ENCODE measurements at places on chromosomes 5 and 9.

- DNase-seq, result no peak
Observed at GRCh38 chr5:17019324-17019723, 83.2 kb upstream of the MYO10 start.

DNA sequence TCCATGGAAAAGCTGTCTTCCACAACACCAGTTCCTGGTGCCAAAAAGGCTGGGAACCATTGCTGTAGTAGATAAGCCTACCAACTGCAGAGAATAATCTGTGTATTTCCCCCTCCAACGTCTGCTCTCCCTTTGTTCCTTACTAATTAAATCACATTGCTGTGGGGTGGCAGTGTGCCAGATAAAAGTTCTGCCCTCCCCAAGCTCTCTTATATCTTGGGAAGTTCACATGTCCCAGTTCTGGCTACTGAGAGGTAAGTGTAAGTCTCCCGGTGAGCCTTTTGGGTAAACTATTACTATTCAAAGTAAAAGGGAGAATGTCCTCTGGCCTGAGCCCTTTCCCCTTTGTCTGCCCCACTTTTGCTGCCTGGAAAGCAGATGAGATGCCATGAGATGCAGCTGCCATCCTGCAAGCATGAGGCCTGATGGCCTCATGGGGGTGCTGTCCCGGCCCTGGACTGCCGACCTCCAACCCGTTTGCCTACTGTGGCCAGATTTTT lies 14.7 kb downstream of the ENC1 start:
- no peak for DNase-seq

GRCh38 chr9:19683715-19684114 lies 105.1 kb downstream of the SLC24A2 start:
- no peak for DNase-seq

GRCh38 chr9:85004818-85005413 lies 335.4 kb downstream of the NTRK2 start:
- DNase-seq, result no peak

- DNase-seq, result no peak
Observed at GRCh38 chr9:123370526-123371227, 14.7 kb downstream of the CRB2 start.

- no peak for DNase-seq
Observed at GRCh38 chr5:56350011-56350596, 117.0 kb upstream of the ANKRD55 start.

DNA sequence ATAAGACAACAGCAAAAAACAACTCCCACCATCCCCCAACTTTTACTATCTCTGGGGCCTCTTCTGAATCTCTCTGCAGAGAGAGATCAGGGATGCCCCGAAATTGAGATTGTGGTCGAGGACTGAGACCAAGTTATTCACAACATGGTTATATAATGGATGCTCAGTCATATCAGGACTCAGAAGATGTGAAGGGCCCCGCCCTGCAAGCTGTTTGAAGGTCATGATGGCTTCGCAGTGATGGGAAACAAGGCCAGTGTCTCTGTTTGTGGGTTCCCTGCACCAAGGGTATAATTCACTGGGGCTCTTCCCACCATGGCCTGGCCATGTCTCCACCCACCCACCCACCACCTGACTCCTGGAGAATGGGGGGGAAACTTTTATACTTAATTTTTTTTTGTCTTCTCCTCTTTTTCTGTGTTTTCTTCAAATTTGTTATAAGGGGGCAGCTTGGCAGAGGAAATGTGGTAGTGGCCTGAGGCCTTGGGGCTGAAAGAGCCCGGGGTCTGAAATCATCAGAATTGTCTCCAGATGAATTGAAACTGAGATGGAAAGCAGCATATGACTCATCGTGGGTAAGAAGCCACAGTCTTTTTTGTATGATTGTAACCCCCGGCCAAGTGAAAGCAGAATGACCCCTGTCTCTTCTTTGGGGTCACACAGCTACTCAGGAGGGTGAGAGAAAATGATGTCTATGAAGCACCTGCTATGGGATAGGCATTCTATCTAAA lies 15.0 kb upstream of the TEX48 start:
- no peak for DNase-seq

GRCh38 chr5:125083981-125084380 lies 337.5 kb upstream of the ZNF608 start:
- no peak for DNase-seq

DNA sequence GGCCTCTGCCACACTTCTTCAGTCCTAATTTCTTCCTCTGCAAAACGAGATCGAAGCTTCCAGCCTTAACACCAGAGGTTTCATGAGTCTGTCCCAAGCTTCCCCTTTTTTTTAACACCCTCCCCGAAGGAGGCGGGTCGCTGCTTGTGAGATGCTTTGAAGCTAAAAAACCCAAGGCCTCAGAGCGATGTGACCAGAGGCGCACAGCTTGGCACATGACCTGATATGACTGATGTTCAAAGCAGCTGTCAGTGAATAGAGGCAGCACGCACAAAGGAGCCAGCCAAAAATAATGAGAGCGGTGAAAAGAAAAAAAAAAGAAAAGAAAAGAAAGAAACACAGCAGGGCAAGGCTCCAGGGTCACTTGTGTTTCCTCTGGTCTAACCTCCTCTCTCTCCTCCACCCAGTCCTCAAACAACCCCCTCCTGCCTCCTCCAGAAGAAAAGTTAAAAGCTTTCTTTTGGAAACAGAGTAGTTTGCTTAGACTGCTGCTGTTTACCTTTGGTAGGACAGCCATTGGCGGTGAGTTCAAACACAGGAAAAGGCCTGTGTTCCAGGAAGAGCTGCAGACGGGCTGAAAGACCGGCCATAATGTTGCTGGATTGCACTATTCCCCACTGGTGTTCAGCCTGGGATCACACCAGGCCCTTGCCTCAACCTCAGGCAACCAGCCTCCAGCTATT lies 10.9 kb upstream of the ZNF366 start:
- DNase-seq, result no peak

GRCh38 chr9:121619545-121620324 lies 31.7 kb upstream of the DAB2IP start:
- no peak for DNase-seq

DNA sequence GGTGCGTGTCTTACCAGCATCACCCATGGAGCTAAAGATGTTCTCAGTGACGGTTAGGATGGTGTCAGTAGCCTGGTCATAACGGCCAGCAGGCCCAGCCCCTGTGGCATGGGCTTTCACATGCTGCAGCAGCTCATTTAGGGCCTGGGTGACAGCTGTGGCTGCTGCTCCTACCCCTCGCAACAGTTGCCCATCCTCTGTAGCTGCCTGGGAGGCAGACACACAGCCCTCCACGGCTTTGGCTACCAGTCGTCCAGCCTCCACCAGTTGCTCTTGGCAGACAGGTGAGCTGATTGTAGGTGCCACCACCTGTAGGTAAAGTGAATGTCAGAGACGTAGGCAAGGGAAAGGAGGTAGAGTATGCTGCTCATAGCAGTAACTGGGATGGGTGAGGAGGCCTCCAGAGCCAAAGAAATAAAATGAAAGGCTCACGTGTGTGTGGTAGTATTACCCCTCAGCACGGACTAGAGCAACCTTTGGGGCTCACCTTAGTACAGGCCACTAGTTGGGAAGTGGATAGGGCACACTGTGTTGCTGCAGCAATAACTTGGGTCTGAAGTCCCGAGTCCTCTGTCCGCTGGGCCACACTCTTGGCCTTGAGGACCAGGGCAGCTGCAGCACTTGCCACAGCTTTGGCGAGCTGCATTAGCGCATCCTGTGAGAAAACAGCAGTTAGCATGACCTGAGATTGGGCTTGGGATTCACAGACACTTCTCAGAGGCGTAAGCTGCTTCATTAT lies 14.7 kb downstream of the TLN1 start:
- no peak for DNase-seq

DNA sequence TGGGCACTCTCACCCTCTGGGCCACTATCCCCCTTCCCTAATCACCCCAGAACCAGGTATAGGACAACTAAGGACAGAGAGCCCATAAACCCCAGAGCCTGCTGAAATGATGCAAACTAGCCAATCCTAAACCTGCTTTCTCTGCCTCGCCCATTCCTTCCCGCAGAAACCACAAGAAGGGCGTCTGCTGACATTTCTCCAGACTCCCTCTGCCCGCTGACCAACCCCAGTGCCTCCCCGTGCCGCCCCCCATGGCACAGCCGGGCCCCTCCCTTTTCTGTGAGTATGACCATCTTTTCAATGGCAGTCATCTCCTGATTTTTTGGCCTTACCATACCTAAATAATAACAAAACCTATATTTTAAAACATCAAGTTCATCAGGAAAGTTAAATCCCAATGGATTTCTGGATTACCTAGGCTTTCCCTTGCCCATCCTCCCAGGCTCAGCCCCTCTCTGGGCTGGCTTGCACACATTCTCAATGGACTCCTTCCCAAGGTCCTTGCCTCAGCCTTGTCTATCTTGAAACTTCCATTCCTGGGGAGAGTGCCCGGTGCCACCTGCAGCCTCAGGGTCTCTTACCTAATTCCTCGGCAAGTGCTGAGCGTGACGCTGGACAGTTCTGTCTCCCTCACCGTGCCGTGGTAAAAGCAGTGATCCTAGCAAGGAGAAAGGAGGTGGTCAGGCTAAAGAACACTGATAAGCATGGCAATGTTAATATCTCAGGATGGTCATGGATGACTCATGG lies 45.2 kb downstream of the ADAM19 start:
- DNase-seq, result no peak

- DNase-seq, result no peak
Observed at GRCh38 chr5:170070556-170071412, 34.9 kb upstream of the FOXI1 start.

DNA sequence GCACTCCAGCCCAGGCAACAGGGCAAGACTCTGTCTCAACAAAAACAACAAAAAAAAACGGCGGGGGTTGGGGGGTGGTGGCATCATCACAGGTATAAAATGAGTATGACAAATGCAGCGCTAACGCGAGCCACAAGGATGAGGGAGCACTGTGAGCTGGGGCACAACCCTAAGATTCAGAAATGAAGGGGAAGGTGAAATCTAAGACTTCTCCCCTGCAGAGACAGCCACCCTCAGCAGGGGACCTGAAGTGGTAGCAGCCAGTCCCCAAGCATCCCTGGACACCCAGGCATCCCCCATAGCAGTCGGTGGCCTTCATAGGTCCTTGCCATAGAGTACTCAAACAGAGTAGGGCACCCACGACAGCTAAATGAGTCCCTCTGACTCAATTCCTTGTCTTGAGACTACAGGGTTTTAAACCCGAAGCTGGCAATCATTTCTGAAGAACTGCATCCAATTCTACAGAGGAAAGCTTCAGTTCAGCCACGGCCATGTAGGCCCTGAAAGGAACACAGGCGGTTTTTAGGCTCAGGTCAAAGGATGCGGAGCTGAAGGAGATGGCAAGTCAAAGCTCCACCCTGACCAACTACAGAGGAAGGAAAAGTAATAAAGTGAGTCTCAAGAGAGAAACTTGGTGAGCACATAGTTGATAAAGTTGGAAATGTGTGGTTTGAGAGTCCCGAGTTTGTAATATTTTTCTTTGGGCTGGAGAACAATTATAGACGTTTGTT lies 50.3 kb downstream of the MYO10 start:
- no peak for DNase-seq

DNA sequence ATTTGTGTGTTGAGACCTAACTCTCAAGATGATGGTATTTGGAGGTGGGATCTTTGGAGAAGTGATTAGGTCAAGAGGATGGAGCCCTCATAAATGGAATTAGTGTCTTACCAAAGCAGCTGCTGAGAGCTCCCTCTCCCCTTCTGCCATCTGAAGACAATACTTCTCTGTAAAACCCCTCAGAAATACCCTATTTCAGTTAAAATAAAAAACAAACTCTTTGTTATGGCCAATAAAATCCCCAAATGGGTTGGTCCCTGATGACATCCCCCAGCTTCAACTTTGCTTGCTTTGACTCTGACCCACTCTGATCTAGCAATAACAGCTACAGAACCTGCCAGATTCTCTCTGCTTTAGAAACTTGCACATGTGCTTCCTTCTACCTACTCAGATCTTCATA lies 100.9 kb downstream of the SNCAIP start:
- no peak for DNase-seq

GRCh38 chr5:55338810-55339243 lies 31.0 kb downstream of the MTREX start:
- DNase-seq, result no peak

GRCh38 chr5:116375926-116376325 lies 198.7 kb downstream of the SEMA6A start:
- DNase-seq, result no peak

- no peak for DNase-seq
Observed at GRCh38 chr9:104971511-104971910, 43.6 kb upstream of the ABCA1 start.

- DNase-seq, result no peak
Observed at GRCh38 chr9:137193771-137194170, 5.3 kb downstream of the SSNA1 start.

GRCh38 chr9:125556046-125556721 lies 150.8 kb downstream of the MAPKAP1 start:
- DNase-seq, result no peak

- DNase-seq, result no peak
Observed at GRCh38 chr5:64417390-64417789, 88.4 kb upstream of the RGS7BP start.

- no peak for DNase-seq
Observed at GRCh38 chr9:38183994-38184568, 115.1 kb upstream of the SHB start.

DNA sequence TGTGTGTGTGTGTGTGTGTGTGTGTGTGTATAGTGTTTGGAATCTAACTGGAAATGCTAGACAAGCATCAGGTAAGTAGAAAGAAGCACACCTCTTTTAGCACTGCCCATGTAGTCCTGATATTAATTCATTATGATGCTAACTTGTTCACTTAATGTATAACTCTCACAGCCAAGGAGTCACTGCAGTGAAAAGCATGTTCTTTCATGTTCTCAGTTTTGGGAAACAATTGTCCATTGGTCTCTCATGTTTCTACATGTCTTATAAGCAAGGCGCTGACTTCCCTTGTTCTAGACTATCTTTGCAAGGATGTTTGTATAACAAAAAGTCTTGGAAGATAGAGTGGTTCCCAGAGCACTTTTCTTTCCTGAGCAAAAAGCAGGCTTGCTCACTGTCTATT lies 148.8 kb upstream of the TNPO1 start:
- no peak for DNase-seq

- no peak for DNase-seq
Observed at GRCh38 chr9:98576354-98576753, 132.4 kb downstream of the GABBR2 start.

DNA sequence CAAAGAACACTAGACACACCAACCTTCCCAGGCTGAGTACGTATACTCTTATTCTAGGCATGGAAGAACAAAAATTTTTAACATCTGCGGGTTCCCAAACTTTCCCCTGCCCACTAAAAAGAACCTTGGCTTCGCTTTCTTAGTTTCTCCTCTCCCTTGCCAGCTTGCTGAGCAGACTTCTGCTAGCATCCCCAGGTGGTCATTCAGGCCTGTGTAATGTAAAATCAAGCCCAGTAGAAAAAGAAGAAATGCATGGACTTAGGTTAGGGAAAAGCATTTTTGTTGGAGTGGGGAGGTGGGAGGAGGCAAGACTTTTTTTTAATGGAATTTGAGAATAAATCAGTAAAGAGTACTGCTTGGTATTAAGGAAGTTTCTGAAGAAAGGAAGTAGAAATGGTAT lies 331.0 kb upstream of the TLE4 start:
- DNase-seq, result no peak
